ENCODE measurements at places on chromosomes 11 and 22.

DNA sequence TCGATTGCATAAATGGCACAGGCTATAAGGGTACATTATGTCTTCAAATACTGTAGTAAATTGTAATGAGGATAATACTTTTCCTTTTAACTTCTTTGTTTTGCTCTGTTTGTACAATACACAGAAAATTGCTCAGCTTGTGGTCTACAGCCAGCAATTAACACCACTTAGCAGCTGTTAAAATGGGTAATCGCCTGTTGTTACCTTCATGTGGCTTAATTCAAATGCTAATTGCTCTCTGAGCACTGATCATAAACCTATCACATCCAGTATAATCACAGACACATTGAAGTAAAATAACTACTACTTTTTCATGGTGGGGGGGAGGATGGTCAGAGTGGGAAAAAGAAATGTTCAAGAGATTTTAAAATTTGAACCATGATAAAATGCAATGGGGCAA is 1164.1 kb upstream of the CNTN5 start:
- no peak for DNase-seq

DNA sequence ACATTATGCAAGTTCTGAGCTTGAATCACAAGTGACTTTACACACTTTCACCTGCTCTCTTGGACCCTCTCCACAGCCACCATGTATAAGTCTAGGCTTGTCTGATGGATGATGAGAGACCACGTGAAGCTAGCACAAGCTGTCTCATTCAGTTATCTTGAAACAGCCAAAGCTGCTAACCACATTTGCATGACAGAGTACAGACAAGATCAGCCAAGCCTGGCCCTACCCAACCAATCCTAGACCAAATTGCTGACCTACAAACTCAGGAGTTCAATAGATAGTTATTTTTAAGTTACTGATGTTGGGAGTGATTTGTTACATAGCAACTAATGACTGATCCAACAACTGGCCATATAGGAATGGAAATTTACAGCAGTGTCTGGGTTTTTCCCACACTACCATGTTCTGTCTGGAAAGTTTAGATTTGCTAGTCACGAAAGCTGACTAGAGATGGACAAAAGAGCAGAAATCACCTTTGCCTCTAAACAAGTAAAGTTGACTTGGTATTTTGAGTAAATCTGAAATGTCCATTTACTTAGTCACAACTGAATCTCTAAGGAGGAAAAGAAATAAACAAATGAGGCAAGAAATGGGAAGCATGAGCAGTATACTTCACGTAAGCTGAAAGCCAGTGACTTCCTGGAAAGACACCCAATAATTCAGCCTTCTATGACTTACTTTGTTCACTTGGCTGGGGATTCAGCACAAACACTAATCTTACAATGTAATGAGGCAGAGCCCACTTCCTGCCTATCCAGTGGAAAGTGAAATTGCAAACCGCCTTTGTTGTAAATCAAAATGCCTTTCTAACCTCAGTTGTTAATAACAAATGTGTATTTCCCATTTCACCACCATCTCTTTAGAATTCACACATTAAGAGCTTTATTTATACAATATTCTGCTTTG is 101.7 kb downstream of the FAM181B start:
- no peak for DNase-seq

- DNase-seq: no peak
Measured at GRCh38 chr22:46148816-46149511, 1.4 kb upstream of the PPARA start.

DNA sequence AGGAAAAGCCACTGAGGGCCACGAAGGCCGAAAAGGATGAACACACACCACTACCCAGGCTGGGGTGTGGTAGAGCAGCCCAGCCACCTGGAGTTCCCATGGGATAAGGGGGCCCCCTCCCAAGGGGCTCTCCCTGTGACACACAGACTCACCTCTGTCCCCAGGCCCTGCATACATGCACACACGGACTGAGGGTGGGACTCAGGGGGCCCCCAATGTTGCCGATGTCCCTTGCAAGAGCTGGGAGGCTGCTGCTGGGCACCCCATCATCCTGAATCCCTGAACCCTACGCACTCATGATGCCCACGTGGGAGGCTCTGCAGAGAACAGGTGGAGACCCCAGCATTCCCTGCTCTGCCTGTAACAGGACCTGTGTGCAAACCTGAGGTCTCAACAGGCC is 14.5 kb downstream of the SHANK2 start:
- DNase-seq: no peak

GRCh38 chr22:22979954-22980353 is 90.4 kb upstream of the GNAZ start:
- no peak for DNase-seq

Measured in stimulated activated CD8-positive, alpha-beta memory T cell treated with anti-CD3 and anti-CD28 coated beads, Interleukin-4, amount 100 ng/mL, for 1 hour (primary cell).